A549 treated with ZK216348 at 1 μM for 4 hours (cell line): ENCODE measurements at places on chromosomes 16 and 17. TPM values are rescaled to one million over a fixed set of nuclear protein-coding genes. Genes with fewer than 3 reads are reported as not detected.

Gene HBZ
- not detected in 5 replicates for total RNA-seq

Gene ZNF423
- total RNA-seq: 0.07 to 0.31 TPM (median 0.14 TPM) in 5 replicates

Gene SP2
- 13.4 to 18.7 TPM (median 17.3 TPM) in 5 replicates for total RNA-seq

Gene SMTNL2
- 0.24 to 1.3 TPM (median 0.73 TPM) in 5 replicates for total RNA-seq

Gene IKZF3
- not detected in 5 replicates for total RNA-seq
